Stimulated activated naive CD4-positive, alpha-beta T cell (primary cell): ENCODE measurements at places on chromosomes 1 and 21.

GRCh38 chr1:243316366-243316989 lies 60.6 kb downstream of the SDCCAG8 start:
- DNase-seq = no peak

GRCh38 chr1:179865377-179865776 lies 12.2 kb downstream of the TOR1AIP2 start:
- no peak for DNase-seq

- no peak for DNase-seq
These were observed 2.8 kb downstream of the KCNN3 start for GRCh38 chr1:154867064-154867825.

DNA sequence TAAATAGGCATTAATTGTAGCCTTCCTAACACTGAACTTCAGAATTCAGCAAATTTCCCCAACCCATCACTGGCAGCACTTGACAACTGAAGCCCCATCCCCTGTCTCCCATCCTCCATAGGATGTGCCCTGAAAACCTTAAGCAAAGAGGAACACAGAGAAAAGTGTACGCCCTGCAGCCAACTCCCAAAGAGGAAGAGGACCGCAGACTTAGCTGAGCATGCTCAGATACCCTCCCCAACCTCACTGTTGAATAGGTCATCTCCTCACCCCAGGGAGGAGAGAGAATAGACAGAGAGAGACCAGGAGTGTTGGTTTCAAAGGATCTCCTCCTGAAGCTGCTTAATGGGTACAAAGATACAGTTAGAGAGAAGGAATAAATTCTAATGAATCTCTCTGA lies 50.5 kb downstream of the CD2 start:
- no peak for DNase-seq

DNA sequence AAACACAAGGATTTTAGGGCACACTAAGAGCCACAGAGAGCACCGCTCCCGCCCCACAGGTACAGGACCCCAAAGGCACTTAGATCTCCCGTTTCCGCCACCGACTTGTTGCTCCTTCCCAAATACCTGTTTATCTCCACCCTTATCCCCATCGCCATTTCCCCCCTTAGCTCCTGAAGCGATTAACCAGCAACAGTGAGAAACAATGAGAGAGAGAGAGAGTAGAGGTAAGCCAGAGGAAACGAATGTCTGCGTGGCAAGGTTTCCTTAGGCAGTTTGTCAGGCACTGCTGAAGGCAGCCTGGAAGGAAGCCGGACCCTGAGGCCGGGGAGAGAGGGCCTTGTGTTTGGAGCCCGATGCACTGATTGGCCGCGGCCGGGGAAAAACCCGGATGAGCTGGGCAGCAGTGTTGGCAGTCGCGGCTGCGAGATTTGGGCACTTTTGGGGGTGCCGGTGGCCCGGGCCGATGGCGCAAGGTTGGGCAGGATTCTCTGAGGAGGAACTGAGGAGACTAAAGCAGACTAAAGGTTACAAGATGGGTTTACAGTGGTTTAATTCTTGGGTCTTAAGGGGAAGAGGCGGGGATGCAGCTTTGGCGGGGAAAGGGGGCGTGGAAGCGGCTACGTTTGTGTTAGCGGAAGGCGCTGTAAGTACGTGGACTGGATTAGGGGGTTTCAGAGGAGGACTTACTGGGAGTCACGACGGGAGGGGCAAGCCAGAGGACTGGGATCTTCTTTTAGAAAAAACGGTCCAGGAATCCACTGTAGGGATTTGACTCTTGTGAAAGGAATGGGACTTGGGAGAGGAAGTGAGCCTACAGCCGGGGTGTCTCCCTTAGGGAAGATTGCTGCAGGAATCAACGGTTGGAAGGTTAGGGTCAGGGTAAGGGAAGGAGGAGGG lies at the start of gene GORAB:
Gene GORAB, plus strand, starts transcription at position 409 of the 900 bp plus-strand sequence. Its CDS starts 58 bp downstream, at position 467.
- peak; percentile 73 for DNase-seq

- no peak for DNase-seq
These were observed 123.8 kb upstream of the RAB4A start for GRCh38 chr1:229147072-229147471.
